Fibroblast of skin of abdomen (primary cell): ENCODE measurements at places on chromosomes 4 and X.

DNA sequence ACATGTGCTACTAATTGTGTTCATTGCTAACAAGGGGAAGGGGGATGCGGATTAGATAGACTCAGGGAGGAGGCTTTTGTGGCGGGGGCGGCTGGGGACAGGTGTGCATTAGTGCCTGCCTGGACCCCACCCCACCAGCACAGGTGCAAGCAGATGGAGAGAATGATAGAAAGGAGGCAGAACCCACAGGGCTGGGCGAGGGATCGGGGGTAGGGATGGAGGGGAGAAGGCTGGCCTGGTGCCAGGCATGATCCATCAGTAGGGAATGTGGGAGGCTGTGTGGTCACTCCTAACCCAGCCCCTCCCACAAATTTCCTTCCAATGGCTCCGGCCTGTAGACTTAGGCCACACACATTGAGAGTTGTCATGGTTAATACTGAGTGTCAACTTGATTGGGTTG is 30.5 kb upstream of the CRMP1 start:
- DNase-seq = no peak

- no peak for DNase-seq
These were observed 182.1 kb downstream of the SCFD2 start for GRCh38 chr4:53183754-53184153.

DNA sequence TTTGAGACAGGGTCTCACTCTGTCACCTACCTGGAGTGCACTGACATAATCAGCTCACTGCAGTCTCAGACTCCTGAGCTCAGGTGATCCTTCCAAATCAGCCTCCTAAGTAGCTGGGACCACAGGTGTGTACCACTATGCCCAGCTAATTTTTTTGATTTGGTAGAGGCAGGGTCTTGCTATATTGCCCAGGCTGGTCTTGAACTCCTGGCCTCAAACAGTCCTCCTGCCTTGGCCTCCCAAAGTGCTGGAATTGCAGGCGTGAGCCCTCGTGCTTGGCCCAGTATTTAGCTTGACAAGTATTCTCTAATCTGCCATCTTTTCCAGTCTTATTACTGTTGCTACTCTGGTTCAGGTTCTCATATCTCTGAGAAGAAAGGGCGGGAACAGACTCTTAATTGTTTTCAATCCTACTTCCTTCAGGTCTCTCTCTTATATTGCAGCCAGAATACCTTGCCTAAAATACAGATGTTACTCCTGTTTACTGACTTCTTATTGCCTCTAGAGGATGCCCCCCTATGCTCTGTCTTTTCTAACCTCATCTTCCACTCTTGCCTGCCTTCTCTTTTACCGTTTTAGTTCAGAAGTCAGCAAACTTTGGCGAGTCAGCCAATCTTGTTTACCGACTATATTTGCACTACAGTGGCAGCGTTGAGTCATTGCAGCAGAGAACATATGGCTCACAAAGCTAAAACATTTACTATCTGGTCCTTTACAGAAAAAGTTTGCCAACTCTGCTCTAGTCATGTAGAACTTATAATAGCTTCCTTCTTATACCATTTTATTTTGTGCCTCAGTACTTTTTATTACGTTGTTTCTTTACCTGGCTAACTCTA is 19.0 kb downstream of the MRPL1 start:
- DNase-seq = peak; percentile 14

DNA sequence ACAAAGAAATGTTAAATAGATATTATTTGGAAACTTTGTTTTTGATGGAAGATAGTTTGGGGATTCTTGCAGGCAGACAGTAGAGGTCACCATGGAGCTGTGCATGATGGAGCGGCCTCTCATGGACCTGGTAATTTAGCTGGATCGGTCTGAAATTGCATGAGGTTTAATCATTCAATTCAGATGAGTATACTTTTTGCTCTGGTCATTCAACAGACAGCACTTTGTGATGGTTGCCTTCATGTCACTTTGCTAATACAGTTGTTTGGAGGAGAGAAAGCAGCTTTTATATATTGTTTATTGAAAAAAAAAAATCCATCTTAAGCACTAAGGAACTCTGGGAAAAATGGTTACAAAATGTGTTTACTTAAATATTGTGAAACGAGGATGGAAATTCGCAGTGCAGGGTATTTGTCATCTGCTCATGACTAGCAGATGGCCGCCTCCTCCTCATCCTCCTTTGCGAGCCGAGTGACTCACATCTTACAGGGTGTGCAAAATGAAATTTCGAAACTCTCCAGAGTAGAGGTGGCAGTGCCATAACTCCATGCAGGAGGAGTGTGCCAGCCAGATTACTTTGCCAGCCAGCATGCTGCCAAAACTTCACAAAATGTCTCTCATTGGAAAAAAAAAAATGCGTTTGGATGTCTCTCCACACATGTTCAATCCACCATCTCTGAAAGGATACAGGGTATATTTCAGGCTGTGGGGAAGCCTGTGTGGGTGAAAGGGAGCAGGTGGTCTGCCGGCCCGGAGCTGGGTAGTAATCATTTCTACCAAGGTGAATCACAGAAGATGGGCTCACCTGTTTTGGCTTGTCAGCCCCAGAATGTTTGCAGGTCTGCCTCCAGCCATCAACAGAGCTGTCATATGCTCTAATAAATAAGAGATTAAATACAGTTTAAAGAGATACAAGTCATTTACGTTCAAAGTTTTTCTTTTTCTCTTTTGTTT is 314.9 kb upstream of the DIPK2B start:
- DNase-seq = peak; percentile 90

DNA sequence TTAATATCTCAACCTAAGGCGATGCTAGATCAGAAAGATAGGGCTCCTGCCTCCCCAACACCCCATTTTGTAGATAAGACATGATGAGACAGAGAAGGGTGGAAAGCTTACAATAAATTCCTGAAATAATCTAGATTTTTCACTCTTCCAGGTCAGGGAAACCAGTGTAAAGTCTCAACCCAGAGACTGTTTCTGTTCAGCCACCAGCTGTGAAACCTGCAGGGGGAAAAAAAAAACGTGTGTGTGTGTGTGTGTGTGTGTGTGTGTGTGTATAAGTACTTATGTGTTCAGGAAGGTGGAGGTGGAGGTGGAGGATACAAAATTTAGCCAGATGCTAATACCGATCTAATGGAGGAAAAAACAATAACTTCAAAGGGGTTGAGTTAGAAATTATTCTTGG is 773 bp upstream of the ITM2A start:
- no peak for DNase-seq

DNA sequence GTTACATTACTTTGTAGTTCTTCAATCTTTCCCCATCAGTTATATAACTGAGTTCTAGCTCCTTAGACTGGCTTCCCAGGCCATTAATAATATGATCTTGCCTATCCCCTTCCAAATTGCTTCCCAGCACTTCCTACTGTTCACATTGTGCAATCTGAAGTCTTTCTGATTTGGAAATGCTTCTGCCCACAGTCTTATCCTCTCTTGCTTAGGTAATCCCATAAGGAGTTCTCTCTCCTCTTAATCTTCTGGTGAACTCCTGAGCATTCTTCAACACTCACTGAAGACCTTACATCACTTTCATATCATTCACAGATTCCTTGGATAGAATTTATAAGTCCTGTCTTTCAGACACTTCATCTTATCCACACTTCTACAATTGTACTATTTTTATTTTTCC is 132.7 kb upstream of the TTC29 start:
- no peak for DNase-seq
